ENCODE measurements at places on chromosomes 11 and 22. TPM values are rescaled to one million over a fixed set of nuclear protein-coding genes. Genes with fewer than 3 reads are reported as not detected.

RRP7A gene
- polyA plus RNA-seq = 62.8 TPM

ADAMTS15 gene
- 5.7 TPM for polyA plus RNA-seq

CLDN5 gene
- polyA plus RNA-seq = 10.4 TPM

GAL3ST1 gene
- polyA plus RNA-seq = 4.2 TPM

FXYD6 gene
- 186 TPM for polyA plus RNA-seq

CCDC116 gene
- 54.0 TPM for polyA plus RNA-seq

- no peak for DNase-seq
These were observed 28.0 kb downstream of the NCAM1 start for GRCh38 chr11:112989198-112989597.

GRCh38 chr11:76835036-76835435, 25.7 kb upstream of the ACER3 start:
- DNase-seq = no peak

GRCh38 chr11:118286545-118286944, 18.0 kb upstream of the CD3E start:
- DNase-seq = no peak

- no peak for DNase-seq
These were observed 115.3 kb downstream of the PKNOX2 start for GRCh38 chr11:125279676-125280418.

DNA sequence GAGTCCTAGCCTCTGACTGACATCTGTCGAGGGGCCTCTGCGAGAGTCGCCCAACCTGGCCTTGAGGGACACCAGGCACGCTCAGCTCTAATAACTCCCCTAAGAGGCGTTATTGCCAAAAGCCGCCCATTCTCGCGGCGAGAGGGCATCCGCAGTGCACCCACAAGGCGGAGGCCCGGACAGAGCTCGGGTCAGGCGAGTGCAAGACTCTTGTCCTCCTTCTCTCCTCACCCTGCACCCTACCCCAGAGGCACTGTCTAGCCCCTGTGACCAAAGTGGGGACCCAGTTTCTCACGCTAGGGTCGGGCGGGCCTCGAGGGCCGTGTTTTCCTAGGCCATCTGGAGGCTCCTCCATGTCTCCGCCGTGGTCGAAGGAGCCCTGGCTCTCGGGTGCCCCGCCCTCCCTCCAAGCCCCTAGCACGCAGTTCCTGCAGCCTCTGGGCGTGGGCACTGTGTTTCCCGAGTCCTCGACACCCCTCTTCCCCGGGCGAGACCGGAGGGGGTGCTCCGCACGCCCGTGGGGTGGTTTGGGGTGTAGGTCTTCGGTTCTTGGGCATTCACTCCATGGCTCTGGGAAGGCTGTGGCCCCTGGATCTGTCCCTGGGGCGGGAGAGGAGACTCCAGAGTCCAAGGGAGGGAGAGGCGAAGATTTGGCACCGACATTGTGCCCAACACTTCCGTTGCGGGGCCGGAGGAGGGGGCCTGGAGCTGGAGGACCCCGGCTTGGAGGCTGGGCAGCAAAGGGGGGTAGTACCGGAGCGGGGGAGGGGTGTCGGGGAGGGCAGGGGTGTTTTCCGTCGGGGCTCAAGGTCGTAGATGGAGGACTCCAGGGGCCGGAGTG, 1.0 kb downstream of the CHRM4 start:
- DNase-seq = no peak

- DNase-seq = no peak
These were observed 51.7 kb upstream of the CCDC89 start for GRCh38 chr11:85737738-85738137.

DNA sequence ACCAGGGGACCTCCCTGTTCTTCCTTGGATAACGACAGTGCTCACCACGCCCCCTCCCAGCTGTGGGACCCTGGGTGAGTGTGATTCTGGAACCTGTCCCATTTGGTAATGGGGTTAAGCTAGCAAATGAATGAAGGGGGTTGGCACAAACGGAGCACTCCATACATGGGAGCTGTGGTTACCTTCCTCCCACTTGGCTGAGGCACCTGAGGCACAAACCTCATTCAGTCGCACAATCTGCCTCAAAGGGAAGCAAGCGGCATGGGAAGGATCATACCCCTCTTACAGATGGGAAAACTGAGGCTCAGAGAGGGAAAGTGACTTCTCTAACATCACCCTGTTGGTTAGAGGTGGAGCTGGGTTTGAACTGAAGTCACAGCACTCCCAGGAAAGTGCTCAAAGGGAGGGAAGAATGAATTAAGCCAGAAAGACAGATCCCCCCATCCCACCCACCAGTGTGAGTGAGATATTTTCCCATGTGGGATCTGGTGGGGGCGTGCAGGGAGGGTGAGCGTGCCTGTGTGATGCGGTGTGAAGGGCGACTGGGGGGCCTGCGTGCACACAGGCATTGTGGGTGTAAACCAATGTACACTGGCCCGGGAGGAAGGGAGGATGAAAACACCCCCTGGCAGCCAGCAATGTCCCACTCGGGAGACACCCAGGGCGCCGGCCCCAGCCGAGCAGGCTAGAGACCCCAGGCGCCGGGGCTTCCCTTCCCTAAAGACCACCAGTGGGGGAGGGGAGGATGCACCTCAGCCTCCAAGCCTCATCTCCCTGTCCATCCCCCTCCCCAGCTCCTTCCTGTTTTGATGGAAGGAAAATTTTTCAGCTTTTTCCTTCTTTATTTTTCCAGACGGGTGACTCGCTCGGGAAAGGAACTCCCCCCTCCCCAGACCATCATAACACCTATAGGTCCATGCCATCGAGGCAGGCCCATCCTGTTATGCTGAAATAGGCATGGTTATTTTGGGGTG, 8.0 kb upstream of the PDGFB start:
- no peak for DNase-seq

- peak; percentile 58 for DNase-seq
These were observed 118.2 kb upstream of the CRYBB3 start for GRCh38 chr22:25081409-25081824.

GRCh38 chr11:100833276-100833675, 146.2 kb downstream of the ARHGAP42 start:
- DNase-seq = no peak

All from testis (tissue), 5 donors.